ENCODE measurements at places on chromosomes 11 and 22. TPM values are rescaled to one million over a fixed set of nuclear protein-coding genes. Genes with fewer than 3 reads are reported as not detected.

Gene WBP2NL
- not detected for total RNA-seq

Gene GLB1L3
- not detected for total RNA-seq

Gene ARHGAP32
- 3.5 TPM for total RNA-seq

Gene FRMD8
- total RNA-seq = 82.9 TPM

Gene C11orf21
- total RNA-seq = not detected

Gene PIWIL4
- 0.79 TPM for total RNA-seq

Gene TBX10
- not detected for total RNA-seq

GRCh38 chr11:725624-726202 lies 19.7 kb downstream of the EPS8L2 start:
- DNase-seq = no peak

- DNase-seq = no peak
These were observed 48.4 kb upstream of the MRGPRX1 start for GRCh38 chr11:18987454-18988231.

DNA sequence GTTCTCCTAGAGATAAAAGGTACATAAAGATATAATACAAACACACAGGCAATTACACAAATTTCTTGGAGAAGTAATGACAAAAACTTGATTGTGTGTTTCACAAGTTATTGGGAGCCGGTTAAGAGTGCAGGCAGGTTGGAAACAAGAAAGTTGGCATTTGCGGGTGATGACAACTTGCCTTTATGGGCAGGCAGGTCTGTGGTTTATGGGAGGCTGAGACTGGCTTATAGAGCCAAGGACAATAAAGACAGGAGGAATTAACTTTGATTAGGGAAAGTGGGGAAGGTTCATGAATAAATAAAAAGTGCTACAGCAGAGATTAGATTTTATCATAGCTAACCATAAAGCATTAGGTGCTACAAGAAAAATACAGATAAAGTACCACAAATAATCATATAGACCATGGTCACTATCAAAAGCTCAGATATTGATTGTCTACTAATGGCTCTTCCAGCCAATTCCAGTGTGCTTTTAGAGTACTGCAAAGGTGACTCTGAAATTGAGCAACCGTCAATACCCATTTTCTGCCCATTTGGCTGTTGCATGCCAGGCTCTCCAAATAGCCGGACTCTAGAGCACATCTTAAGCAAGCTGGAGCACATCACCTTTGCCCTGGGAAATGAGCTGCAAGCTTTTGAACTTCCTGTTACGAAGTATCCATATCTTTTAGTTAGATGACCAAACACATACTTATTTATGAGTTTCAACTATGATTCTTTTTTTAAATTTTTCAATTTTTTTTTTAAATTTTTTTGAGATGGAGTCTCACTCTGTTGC lies 33.9 kb upstream of the GAB2 start:
- peak; percentile 58 for DNase-seq

GRCh38 chr22:42072606-42073330 lies 1.3 kb upstream of the PHETA2 start:
- DNase-seq = no peak

GRCh38 chr22:50693462-50693861 lies 20.8 kb downstream of the SHANK3 start:
- DNase-seq = no peak

DNA sequence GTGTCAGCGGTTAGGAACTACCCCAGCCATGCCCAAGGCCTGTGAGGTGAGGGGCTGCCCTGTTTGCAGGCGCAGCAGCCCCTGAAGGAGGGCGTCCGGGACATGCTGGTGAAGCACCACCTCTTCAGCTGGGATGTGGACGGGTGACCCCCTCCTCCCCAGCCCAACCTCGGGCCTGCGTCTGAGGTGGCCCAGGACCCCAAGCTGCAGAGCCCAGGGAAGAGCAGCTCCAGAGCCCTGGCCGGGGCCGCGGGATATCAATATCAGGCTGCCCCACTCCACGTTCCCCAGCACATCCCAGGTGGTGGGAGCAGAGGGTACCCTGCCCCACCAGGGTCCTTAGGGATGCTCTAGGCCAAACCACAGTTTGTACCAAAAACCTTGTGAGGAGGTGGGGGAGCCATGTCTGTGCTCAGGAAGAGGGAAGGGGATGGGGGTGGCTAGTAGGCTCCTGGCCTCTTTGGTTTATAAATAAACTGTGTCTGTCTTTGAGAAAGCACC lies 39.3 kb downstream of the SGSM3 start:
- no peak for DNase-seq

- no peak for DNase-seq
These were observed 9.9 kb downstream of the PCSK7 start for GRCh38 chr11:117221775-117222517.

GRCh38 chr11:33682446-33682845 lies 18.2 kb downstream of the C11orf91 start:
- DNase-seq = peak; percentile 36

DNA sequence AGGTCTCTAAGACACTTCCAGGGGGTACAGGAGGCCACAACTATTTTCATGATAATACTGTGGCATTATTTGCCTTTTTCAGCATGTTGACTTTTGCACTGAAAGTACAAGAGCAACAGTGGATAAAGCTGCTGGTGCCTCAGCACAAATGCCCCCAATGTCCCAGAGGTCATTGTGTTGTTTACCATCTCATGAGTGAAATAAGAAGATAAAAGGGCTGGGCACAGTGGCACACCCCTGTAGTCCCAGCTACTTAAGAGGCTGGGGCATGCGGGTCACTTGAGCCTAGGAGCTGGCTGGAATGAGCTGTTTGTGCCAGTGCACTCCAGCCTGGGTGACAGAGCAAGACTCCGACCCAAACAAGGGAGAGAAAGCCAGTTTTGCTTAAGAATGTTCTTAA lies 72.6 kb upstream of the RAB1B start:
- DNase-seq = no peak

DNA sequence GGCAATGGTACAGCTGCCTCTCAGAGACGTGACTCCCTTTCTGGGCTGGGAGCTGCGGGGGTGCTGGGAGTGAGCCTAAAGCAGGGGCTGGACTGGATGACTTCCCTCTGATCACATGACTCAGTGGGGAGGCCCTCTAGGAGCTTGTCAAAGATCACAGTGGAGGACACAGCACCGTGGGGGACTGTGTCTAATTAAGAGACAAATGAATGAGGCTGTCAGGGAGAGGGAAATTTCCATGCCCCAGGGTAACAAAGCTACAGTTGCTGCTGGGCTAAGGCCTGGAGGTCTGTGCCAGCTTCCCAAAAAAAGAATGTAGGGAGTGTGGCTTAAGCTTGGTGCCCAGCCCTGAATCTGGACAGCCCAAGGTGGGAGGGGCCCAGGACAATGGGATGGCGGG lies 262.8 kb upstream of the PLET1 start:
- no peak for DNase-seq

- no peak for DNase-seq
These were observed 15.3 kb upstream of the IL17REL start for GRCh38 chr22:50027639-50028537.

GRCh38 chr11:46521961-46522681 lies 71.7 kb downstream of the AMBRA1 start:
- no peak for DNase-seq

- DNase-seq = no peak
These were observed 23.5 kb upstream of the GRAMD1B start for GRCh38 chr11:123406441-123407129.

GRCh38 chr22:48118654-48119053 lies 1356.2 kb downstream of the TBC1D22A start:
- DNase-seq = no peak

DNA sequence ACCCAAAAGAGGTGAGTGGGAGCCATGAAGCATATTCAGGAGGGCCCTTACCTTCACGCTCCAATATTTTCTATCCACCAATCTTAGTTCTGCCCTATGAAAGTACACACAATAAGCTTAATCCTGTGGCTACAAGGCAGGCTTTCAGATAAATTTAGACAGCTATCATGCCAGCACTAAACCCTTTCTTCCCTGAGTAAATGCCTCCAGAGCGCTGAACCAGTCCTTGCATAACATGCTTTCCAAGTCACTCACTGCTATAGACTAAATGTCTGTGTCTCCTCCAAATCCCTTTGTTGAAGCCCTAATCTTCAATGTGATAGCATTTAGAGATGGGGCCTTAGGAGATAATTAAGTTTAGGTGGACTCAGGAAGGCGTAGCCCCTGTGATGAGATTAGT lies 50.3 kb upstream of the FIBIN start:
- no peak for DNase-seq

- no peak for DNase-seq
These were observed 667.5 kb downstream of the NTM start for GRCh38 chr11:132037956-132038355.

DNA sequence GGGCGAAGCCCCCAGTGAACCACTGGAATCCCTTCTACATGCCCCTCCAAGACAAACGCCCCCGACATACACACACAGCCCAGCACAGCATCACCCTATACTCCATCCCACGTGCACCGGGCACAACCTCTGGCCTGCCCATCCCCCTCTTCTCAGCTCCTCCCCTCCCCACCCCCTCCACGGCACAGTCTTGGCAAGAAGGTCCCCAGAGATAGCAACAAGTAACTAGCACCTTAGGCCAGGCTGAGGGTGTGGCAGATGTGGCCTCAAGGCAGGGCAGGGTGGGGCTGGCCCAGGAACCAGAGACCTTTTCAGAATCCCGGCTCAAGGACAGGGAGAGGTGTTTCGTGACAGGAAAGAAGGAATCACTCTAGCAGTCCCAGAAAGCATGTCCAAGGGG lies 54.3 kb downstream of the CYTH4 start:
- no peak for DNase-seq

- DNase-seq = no peak
These were observed 17.2 kb downstream of the IFITM10 start for GRCh38 chr11:1733009-1733715.

- DNase-seq = no peak
These were observed 935.3 kb downstream of the DLG2 start for GRCh38 chr11:84691830-84692229.

DNA sequence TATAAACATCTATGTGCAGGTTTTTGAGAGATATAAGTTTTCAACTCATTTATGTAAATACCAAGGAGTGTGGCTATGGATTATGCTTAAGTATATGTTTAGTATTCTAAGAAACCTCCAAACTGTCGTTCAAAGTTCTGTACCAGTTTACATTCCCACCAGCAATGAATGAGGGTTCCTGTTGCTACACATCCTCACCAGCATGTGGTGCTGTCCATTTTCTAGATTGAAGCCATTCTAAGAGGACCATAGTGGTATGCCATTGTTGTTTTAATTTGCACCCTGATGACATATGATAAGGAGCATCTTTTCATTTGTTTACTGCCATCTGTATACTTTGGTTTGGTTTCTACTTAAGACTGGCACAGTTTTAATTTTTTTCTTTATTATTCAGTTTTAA lies 2097.9 kb downstream of the LRRC4C start:
- DNase-seq = no peak

DNA sequence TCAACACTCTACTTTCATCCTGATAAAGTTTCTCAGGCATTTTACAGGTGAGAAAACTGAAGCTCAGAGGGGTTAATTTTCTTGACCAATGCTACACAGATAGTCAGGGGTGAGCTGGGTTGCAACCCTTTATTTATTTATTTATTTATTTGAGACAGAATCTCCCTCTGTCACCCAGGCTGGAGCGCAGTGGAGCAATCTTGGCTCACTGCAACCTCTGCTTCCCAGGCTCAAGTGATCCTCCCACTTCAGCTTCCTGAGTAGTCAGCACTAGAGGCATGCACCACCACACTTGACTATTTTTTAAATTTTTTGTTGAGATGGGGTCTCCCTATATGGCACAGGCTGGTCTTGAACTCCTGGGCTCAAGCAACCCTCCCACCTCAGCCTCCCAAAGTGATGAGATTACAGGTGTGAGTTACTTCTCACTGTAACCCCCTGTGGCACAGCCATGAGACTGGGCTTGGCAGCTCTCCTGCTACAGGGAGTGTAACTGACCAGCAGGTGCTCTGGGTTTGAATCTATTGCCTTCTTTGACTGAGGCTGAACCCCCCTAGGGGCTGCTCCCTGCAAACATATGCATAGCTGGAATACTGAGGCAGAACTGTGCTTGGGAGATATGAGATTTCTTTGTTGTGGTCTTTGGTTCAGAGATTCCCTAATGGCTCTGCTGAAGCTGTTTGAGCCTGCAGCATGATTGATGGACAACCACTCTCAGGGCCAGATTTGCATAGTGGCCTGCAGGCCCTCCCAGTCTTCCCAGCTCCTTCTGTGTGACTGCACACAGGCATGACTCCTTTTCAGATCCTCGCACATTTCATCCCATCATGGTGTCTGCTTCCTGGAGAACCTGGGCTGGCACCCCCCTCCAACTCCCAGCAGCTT lies 6.1 kb downstream of the C11orf96 start:
- no peak for DNase-seq

DNA sequence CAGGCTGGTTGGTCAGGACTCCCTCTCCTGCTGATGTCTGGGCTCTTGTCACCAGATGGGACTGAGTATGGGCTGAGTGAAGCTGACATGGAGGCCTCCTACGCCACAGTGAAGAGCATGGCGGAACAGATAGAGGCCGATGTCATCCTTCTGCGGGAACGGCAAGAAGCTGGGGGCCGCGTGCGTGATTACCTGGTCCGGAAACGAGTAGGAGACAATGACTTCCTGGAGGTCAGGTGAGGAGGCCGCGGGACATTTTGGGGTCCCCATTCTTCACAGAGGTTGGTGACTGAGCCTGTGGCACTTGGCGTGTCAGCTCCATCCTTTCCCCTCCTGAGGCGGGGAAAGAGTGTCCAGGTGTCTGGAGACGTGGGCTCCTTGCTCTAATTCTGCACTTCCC lies 10.1 kb downstream of the GTPBP1 start:
- no peak for DNase-seq

DNA sequence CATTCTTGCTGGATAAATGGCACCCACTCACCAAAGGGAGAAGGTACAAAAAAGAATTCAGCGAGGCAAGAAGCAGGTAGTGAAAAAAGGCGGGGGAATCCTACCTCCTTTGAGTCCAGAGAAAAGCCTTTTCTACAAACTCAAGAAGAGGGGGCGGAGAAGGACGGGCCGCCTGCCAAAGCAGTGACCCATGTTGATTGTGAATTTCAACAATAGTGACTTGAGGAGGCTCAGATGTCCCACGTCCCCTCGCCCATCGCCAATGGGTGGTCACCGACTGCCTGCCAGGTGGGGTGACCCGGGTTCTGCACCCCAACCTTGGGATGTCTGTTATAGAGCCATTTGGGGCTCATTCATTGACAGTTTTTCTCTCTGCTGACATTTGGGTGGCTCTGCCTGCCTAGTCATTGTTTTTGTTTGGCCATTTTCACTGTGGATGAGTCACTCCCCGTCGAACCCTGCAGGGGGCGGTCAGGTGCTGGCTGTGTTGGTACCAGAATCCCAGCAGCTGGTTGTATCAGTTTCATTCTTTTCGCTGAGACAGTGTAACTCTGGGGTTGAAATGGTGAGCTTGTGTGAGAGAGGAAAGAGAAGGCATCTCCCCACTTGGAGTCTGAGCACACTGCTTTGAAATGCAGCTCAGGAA lies 163.4 kb upstream of the NCAM1 start:
- DNase-seq = peak; percentile 8

GRCh38 chr22:33209930-33210784 lies 152.0 kb upstream of the SYN3 start:
- DNase-seq = peak; percentile 17

DNA sequence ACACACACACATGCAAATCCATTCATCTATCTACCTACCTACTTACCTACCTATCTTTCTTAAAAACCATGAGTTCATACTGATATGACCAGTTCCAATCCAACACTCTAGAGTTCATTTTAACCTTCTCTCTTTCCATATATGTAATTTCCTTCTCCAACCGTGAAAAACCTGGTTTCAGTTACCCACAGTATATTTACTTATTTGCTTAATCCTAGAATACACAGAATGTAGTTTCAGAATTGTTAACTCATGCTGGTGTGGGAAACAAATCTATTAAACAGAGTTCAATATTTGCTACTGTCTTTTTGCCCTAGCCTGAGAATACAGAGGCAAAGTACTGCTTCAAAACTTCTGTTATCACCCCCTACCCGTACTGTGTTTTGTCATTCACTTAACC lies 101.3 kb downstream of the RRM1 start:
- DNase-seq = no peak
